ENCODE measurements at places on chromosomes 12 and 14. TPM values are rescaled to one million over a fixed set of nuclear protein-coding genes. Genes with fewer than 3 reads are reported as not detected.

The TAS2R7 gene
- not detected for total RNA-seq

The CFAP251 gene
- total RNA-seq = 4.6 TPM

The KRT7 gene
- 768 TPM for total RNA-seq

The TMEM106C gene
- total RNA-seq = 159 TPM

The SDS gene
- total RNA-seq = not detected

The MAP4K5 gene
- 128 TPM for total RNA-seq

The SMIM41 gene
- total RNA-seq = not detected

The HHIPL1 gene
- total RNA-seq = 4.9 TPM

The TAS2R20 gene
- 0.58 TPM for total RNA-seq

The DLGAP5 gene
- 58.4 TPM for total RNA-seq

The C1S gene
- total RNA-seq = 1.3 TPM

The TEX52 gene
- total RNA-seq = not detected

The GATC gene
- total RNA-seq = 25.3 TPM

The CCDC184 gene
- total RNA-seq = 0.12 TPM

The GPR68 gene
- 1.8 TPM for total RNA-seq

The OASL gene
- 0.29 TPM for total RNA-seq

The DYRK2 gene
- total RNA-seq = 24.7 TPM

The SPATS2 gene
- total RNA-seq = 14.9 TPM

The CLEC4D gene
- not detected for total RNA-seq

The STYK1 gene
- total RNA-seq = 4.6 TPM

The CABP1 gene
- 0.14 TPM for total RNA-seq

The RNASE2 gene
- not detected for total RNA-seq

The USP44 gene
- total RNA-seq = 2.1 TPM

The TMCC3 gene
- total RNA-seq = 11.8 TPM

The GDF3 gene
- total RNA-seq = not detected

The SPATA7 gene
- total RNA-seq = 4.5 TPM

The HSPA2 gene
- 25.6 TPM for total RNA-seq

The IGFBP6 gene
- 102 TPM for total RNA-seq

The DACT1 gene
- 3.4 TPM for total RNA-seq

The ATP6V1D gene
- 82.9 TPM for total RNA-seq

The SIRT4 gene
- total RNA-seq = 0.35 TPM

The KRT85 gene
- total RNA-seq = not detected

The PCNX4 gene
- total RNA-seq = 63.8 TPM

The LRFN5 gene
- total RNA-seq = 1.4 TPM

The DEGS2 gene
- not detected for total RNA-seq

The PPP1R1A gene
- 11.1 TPM for total RNA-seq

The OTX2 gene
- total RNA-seq = not detected

The ITGB7 gene
- 0.46 TPM for total RNA-seq

The CYP27B1 gene
- 0.87 TPM for total RNA-seq

The ANO2 gene
- total RNA-seq = 1.7 TPM

The MYF6 gene
- total RNA-seq = 0.14 TPM

The SLIRP gene
- total RNA-seq = 491 TPM

The PTCSC3 gene
- not detected for total RNA-seq

The TDRD9 gene
- 0.29 TPM for total RNA-seq

The KCNH3 gene
- 0.12 TPM for total RNA-seq

The OVCH1 gene
- total RNA-seq = not detected

The HOXC9 gene
- total RNA-seq = 9.9 TPM

The CD69 gene
- 1.4 TPM for total RNA-seq

Data from epithelial cell of proximal tubule (primary cell).